ENCODE measurements at places on chromosomes 5 and 9.

DNA sequence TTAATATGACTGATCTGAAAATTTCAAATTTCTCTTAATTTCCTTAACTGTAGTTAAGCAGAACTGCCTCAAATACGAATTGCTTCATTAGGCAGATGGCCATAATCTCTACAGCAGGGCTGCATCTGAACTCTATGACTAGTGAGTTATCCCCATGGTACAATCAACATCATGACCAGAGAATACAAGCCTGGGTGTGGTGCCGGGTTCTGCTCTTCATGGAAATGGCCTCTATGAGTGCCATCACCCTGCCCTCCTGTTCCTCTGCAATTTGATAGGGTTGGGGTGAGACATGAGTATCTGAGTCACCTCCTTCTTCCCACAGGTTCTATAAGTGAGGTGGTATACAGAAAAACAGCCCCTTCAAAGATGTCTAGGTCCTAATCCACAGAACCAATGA, 235.9 kb downstream of the AP3B1 start:
- DNase-seq = no peak

- DNase-seq = no peak
These were observed 43.3 kb downstream of the PRRX2 start for GRCh38 chr9:129708793-129709192.

- DNase-seq = no peak
These were observed 23.0 kb downstream of the SLC36A1 start for GRCh38 chr5:151470439-151470838.

DNA sequence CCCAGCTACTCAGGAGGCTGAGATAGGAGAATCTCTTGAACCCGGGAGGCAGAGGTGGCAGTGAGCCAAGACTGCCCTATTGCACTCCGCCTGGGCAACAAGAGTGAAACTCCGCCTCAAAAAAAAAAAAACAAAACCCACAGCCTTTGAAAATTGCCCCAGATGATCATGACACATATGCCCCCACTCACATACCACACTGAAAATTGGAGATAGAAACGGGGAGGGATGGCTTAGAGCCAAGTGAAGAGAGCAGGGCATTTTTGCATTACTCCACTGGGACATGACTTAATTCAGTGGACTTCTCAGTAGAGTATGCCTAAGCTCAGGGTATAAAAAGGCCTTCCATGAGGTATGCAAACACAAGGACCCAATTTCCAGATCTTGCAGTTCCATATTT, 309.3 kb downstream of the BNC2 start:
- DNase-seq = no peak

All from hematopoietic multipotent progenitor cell (in vitro differentiated cells).